ENCODE measurements at places on chromosomes 2 and 18.

GRCh38 chr2:38907743-38908562 is 18.3 kb downstream of the ARHGEF33 start:
- no peak for DNase-seq

DNA sequence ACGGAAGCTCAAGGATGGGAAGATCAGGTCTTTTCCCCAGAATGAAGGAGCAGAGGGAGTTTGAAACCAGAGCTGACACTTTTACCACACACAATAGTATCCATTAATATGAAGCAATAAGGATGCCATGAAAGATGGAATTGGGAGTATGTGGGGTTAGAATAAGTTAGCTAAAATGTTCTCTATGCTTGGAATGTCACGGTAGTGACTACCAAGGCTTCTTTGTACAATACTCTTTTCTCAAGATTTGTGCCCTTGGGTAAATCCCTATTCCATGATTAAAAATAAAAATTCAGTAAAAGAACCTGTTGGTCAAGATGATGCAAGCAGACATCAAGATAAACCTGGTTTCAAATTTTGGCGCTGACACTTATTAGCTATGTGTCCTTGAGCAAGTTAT is 75.0 kb downstream of the NRXN1 start:
- no peak for DNase-seq

DNA sequence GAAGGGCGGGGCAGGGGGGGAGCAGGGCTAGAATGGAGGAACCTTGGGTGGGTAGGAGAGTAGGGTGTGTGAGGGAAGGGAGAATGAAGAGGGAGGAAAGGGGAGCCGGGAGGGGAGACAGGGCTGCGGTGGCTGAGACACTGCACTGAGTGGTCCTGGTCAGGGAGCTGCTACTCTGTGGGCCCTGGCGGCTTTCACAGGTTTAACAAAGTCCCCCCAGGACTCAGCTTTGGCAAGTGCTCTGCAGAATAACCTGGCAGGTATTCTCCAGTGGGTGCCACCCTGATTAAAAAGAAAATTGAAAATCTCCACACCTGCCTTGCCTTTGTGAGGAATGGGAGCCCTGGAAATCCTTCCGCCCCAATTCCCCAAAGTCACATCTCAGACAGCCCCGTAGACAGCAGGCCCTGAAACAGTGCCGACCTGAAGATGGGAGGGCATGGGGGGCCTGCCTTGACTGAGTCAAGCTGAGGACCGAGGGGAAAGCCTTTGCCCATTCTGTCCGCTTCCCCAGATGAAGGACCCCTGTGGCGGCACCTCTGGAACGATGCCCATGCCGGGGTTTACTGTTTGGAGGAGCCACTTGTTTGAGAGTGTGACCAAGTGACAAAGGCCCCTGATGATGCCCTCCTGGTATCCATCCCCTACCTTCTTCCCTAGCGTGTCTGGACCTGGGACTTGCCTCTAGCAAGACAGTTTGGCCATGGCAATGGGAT is 43.6 kb upstream of the OTOS start:
- DNase-seq = no peak

- no peak for DNase-seq
These were observed 152.4 kb upstream of the KCTD1 start for GRCh38 chr18:26700728-26701127.

GRCh38 chr2:101473911-101474701 is 806 bp downstream of the RFX8 start:
- DNase-seq = no peak

GRCh38 chr18:24009651-24010333 is 4.8 kb upstream of the TTC39C start:
- DNase-seq = no peak

DNA sequence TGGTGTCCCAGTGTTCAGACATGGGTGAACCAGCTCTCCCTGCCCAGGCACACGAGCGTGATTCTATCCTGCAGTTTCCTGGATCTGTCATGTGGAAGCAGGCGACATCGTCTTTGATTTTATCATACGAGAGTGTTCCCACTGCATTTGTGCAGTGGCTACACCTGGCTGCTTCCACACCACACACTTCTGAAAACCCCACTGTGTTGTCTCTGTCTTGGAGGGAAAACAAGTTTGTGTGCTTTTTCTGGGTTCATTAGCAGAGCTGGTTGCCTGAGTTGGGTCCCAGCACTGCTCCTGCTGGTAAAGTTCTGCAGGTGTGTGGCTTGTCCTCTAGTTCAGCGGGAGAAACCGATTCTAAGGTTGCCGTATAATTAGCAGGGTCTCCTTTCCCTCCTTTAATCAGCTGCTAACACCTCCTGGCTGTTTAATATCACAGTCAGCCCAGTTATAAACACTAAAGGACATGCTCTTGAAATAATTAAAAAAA is 58.5 kb upstream of the TWIST2 start:
- DNase-seq = no peak

DNA sequence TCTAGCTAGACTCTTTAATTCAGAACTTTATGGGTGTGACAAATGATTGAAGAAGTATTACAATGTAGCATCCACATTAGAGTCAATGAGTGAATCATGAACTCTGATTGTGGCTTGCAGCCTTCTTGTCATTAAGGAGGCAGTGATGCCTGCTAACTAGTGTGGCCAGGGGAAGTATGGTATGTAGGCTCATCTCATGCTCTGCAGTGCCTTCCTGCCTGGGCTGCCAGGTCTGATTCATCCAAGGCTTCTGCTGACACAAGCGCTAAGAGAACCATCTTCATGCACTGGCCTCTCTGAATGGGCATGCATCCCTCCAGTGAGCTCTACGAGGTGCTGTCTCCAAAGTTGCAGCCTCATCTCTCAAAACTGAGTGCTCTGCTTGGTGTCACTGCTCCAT is 144.3 kb downstream of the MTCL1 start:
- DNase-seq = no peak

- peak; percentile 84 for DNase-seq
These were observed 118.9 kb downstream of the PXDN start for GRCh38 chr2:1625281-1626001.

DNA sequence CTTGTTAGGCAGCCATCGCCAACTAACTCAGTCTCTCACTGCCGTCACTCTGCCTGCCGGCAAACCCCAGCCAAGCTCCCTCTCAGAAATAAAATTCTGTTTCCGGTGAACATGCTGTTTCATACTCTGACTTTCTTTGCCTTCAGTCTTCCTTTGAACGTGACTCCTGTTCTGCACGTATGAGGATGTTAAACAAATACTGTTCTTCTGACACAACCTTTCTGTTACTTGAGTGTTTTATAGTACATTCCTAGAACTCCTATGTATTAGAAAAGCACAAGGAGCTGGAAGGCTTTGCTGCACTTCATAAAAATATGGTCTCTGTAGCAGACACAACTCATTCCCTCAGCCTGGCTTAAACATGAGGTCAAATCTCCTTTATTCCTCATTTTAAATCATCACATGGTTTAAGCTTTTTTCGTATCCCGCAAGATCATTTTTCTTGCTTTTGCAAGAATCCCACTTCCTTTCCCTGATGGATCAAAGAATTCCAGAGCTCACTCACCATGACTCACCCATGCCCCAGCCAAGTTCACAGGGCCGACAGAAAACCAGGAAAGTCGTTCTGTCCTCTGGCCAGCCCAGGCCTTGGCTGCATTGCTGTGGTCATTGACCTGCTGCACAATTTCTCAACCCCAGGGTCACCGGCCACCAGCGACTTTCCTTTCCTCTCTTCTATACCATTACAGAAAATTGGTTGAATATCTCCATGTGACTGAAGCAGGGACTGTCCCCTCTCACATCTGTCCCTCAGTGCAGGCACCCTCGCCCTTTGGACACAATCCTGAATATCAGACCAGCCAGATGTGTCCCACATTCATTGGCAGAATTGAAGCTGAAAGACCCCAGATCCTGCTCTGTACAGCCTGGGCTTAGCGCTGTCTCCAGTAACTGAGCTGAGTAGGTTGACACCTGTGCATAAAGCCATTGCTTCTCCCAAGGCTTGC is 183.1 kb upstream of the ARL4C start:
- peak; percentile 71 for DNase-seq

DNA sequence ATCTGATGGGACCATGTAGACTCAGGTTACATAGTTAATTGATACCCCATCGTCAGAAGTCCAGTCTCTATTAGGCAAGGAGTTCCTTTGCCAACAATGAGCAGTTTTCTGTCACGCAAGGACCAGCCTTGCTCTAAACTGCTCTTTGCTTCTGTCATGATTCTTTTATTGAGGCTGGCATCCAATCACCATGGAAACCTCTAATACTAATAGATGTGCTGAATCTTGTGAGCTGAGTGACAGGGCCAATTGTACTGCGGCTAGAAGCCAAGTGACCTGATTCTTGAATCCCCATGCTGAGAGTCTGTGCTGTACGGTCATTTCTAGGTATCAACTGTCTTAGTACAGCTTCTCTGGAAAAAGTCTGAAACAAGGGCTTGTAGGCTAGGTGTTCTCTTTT is 395.6 kb downstream of the RND3 start:
- DNase-seq = no peak

DNA sequence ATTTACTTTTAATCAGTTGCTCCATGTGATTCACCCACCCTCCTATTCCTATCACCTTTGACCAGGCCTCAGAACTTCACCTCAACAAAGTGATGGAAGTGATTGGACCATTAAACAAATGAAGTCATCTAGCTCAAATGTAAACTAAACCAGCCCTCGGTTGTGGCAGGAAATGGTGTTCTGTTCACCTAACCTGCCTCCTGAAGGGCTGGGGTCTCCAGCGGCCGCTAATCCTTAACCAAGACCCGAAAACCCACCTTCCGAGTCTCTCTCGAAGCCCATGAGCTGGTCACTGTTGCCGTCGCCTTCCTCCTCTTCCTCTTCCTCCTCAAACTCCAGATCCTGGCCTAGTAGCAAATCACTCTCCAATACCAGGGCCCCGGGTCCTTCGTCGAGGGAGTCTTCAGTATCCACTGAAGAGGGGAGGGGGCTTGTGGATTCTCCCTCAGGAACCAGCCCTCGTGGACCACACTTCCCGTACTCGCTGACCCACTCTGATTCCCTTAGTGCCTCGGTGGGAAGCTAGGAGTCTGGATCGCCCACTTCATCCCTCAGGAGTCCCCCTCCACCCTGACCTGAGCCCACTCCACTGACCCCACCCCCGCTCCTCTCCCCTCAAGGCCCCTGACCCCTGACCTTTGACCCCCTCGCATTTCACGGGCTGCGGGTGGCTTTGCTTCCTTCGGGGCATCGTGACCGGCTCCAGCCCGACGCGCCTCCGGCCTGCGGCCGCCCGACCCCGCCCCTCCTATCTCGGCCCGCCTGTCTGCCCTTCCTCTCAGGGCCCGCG is 503 bp downstream of the ZNF513 start:
- DNase-seq = no peak

DNA sequence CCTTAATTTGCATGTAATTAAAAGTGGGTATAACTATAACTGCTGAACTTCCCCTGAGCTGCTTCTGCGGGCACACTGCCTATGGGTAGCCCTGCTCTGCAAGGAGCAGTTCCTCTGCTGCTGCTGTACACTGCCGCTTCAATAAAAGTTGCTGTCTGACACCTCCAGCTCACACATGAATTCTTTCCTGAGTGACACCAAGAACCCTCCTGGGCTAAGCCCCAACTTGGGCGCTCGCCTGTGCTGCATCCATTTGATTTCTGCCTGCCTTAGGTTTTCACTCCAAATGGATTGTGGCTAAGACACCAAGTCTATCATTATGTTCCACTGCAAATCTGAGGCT is 215.7 kb downstream of the ANAPC1 start:
- DNase-seq = no peak

DNA sequence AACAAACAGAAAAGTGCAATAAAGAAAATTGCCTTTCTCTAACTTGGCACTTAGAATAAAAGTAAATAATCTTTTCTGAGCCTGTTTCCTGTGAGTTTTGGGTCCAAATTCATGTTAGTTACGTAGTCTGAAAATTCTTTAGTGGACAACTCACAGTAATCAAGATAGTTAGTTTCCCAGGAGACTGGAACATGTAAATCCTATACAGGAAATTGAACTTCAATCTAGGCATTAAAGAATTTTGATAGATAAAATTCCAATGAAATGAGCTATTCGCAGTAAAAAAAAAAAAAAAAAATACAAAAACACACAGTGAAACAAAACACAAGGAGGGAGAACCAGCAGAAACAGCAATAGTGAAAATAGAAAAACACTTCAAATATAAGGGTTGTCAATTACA is 83.8 kb upstream of the REG3G start:
- no peak for DNase-seq

- DNase-seq = no peak
These were observed 298.2 kb downstream of the SP3 start for GRCh38 chr2:173667014-173667413.

DNA sequence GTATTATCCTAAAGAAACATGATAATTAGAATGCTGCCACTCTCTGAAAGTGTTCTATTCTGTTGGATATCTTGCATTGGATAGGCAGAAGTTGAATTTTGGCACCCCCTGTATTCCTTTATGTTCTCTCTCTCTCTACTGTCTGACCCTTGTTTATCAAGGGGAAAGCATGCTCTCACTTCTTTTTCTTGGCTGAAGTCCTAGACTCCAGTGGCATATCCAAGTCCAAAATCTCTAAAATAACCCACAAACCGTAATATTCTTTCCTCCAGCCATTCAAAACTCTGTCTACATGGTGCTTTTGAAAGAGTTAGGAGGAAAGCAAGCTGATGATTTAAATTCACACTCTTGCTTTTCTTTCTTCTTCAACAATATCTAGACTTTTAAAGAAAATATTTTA is 669.7 kb downstream of the TDRD15 start:
- no peak for DNase-seq

GRCh38 chr18:47899107-47899840 is 31.2 kb downstream of the SMAD2 start:
- DNase-seq = no peak

DNA sequence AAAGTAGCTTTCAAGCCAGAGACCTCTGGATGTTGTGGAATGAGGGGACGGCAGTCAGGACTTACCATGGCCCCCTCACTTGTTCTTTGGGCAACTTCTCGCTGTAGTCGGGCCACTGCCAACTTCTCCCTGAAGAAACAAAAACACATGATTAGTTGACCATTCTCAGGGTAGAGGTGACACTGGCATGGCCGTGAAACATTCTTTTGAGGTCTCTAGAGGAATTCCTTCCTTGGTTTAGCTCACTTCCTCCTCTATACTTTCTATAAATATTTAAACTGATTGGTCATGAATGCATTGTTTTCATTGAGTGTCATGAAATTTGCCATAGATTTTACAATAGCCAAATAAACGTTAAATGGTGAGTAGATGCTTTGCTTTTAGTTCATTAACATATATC is 354.6 kb downstream of the NCKAP5 start:
- DNase-seq = no peak

GRCh38 chr18:74715306-74715705 is 117.6 kb downstream of the ZNF407 start:
- no peak for DNase-seq

DNA sequence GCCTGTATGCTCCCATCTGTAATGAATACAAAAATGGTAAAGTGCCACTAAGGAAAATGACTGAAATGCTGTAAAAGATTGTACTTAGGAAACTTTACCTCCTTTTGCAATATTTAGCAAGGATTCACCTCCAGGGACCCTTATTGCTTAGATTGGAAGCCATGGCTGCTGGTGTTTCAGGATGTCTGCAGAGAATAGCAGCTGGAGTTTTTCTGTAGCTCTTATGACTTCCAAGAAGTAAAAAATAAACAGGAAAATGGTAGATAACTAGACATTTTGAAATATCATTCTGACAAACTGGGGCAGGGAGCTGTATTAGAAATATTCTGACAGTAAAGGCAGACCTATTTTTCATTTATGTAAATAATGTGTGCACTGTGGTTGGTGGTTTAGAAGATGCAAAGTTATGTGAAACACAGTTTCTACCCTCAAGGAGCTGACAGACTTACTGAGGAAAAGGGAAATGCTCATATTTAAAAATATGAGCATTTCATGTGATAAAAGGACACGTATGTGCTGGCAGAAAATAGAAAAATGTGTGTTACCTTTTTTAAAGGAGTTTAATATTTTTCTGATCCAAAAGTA is 224.9 kb upstream of the BOD1L2 start:
- DNase-seq = no peak

- DNase-seq = no peak
These were observed 25.8 kb upstream of the CABYR start for GRCh38 chr18:24112874-24113615.
